ENCODE measurements at places on chromosomes 1 and 21. TPM values are rescaled to one million over a fixed set of nuclear protein-coding genes. Genes with fewer than 3 reads are reported as not detected.

Gene OPTC
- not detected for total RNA-seq

Gene TAL1
- not detected for total RNA-seq

Gene SLAMF9
- total RNA-seq = not detected

Gene FCRLA
- 8.4 TPM for total RNA-seq

Gene NBPF26
- total RNA-seq = 16.5 TPM

GRCh38 chr1:941588-942383 lies 17.3 kb downstream of the NOC2L start:
- DNase-seq = peak; percentile 95

DNA sequence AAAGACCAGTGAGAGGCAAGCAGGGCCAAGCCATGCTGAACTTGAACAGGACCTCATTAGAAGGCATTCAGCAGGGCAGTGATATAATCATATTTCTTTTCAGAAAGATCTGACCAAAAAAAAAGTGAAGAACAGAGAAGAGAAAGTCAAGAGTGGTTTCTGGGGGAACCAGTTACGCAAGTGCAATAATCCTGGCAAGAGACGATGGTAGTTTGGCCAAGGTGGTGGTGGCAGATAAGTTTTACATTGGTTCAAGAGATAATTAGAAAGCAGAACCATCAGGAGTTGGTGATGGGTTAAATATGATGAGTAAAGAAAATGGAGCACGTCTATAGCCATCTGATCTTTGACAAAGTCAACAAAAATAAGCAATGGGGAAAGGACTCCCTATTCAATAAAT lies 54.3 kb downstream of the ZSWIM5 start:
- no peak for DNase-seq

- peak; percentile 97 for DNase-seq
Observed at GRCh38 chr1:56831871-56832693, 12.9 kb upstream of the FYB2 start.

Data from GM23248 (cell line).